Activated gamma-delta T cell (primary cell): ENCODE measurements at places on chromosomes 16 and 17.

GRCh38 chr16:85312642-85313525, 200.6 kb upstream of the CIBAR2 start:
- DNase-seq = no peak

DNA sequence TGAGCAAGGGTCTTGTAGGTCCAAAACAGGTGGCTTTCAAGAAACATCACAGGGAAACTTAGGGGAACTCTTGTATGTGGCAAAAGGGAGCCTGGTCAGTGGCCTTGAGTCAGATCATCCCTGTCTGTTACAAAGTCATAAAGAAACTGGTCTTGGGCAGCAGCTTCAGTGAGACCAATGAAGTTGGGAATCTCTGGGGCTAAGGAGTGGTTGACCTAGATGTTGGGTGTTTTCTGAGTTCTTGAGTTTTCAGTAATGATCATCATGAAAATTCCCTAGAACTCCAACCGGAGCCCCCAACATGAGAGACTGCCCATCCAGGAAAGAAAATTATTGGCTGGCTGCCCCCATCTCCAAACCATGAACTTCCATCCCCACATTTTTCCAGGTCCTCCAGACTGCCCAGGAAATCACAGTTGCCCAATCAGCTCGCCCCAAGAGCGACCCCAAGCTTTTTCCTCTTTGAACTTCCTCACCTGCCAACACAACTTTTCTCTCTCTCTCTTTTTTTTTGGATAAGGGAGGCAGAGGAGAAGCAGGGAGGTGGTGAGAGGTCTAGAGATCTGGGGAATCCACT, 3.9 kb downstream of the CCR7 start:
- no peak for DNase-seq

- DNase-seq = peak; percentile 36
These were observed 477 bp downstream of the CENPV start for GRCh38 chr17:16352667-16353316.

- no peak for DNase-seq
These were observed 114.1 kb downstream of the NOG start for GRCh38 chr17:56707312-56708219.

DNA sequence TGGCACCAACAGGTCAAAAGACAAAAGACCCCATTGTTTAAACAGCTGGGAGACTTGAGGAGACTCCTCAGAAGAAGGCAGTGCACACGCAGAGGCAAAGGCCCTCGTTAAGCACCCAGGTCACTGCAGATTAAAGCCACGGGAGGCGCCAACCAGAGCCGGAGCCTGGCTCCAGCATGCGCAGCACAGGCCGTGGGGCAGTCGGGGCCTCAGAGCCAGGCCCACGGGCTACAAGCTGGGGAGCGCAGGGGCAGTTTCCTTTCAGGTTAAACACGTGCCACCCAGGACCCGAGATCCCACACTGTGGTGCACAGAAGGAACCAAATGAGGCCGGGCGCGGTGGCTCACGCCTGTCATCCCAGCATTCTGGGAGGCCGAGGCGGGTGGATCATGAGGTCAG, 9.2 kb downstream of the PIEZO1 start:
- no peak for DNase-seq

DNA sequence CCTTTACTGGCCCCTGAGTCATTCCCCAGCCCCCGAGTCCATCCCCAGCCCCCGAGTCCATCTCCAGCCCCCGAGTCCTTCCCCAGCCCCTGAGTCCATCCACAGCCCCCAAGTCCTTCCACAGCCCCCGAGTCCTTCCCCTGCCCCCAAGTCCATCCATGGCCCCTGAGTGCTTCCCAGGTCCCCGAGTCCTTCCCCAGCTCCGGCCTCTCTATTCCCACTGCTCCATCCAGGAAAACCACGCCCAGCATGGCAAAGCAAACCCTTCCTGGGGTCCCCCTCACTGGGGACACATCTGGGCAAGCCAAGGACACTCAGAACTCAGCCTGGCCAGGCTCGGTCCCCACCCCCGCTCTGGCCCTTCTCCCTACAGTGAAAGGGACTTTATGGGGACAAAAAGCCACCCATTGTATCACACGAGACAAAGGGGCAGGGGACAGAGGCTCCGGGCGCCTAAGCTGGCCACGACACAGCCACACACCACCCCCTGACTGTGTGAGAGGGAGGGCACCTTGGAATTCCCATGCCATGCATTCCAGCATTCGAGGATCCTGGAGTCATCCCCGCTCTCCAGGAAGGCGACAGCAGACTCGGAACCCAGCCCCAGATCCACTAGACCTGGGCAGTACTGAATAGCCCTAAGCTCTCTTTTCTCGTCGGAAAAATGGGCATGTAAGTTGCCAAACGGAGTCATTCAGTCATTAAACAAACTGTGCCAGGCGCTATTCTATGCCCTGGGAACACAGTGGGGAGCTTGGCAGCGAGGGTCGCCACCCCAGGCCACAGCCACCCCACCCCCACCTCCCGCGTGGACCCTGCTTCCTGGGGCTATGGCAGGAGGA, 14.0 kb downstream of the PLLP start:
- no peak for DNase-seq

DNA sequence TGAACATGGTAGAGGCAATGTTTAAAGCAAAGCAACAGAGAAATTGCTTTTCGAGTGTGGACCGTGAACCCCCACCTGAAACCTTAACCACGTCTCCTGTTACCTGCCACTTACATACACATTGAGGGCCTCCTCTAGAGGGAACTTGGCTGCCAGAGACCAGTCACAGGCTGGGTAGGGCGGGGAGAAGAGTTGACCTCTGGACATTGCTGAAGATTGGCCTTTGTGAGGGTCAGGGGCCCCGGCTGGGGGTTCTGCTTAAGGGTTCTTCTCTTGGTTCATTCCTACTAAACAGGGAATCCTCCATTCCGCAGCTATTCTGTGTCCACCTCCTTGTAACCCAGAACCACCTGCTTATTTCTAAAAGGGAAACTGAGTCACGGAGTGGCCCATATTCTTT, 53.8 kb downstream of the IRX6 start:
- no peak for DNase-seq

DNA sequence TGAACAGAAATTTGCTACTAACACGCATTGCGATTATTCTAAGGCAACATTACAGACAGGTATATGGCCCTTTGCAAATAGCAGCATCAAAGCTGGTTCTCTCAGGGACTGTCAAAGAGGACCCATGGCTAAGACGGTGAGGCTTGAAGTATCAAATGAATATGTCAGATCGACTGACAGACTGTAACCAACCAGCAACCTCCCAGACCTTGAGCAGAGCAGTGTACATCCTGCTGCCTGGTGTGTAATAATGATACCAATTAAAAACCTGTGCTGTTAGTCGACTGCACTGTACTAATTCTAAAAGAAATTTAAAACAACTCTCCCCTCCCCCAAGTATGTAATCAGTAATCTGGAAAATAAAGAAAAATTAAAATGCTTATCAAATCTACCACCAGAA, 35.9 kb upstream of the GHDC start:
- DNase-seq = no peak

DNA sequence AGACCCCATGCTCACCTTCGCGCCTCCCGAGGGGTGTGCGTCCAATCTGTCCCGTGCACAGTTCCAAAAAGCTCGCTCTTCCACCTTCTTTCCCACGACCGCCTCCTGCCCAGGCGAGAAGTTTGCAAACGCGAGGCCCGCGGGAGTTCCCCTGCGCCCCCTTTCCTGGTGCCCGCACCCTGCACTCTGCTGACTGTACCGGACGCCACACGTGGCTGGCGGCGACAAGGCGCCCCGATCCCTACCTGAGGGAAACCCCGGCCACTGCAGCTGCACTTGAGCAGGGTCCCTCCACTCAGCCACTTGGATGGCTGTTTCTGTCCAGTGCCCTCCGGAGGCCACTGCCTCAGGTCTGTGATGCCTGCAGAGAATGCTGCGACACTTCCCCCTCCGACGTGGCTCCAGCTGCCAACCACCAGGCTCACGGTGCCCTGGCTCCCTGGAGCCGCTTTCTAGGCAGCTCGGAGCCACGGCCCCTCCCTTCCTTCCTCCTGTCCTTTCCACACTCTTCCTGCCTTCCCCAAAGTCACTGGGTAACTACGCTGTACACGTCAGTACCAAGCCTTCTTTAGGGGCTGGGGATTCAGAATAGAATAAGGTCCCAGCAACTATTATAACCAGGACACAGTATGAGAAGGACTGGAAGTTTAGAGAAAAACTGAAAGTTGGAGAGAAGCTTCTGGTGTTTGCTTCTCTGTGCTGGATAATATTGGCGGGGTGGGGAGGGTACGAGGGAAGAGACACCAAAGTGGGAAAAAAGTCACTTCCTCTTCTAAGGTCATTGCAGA, at the start of gene MLKL:
Gene MLKL, minus strand, starts transcription at position 425 of the 788 bp plus-strand sequence. CDS start 5,105 bp downstream, outside the sequence.
- DNase-seq = peak; percentile 56

GRCh38 chr17:2892305-2892971, 96.2 kb downstream of the RAP1GAP2 start:
- DNase-seq = no peak

DNA sequence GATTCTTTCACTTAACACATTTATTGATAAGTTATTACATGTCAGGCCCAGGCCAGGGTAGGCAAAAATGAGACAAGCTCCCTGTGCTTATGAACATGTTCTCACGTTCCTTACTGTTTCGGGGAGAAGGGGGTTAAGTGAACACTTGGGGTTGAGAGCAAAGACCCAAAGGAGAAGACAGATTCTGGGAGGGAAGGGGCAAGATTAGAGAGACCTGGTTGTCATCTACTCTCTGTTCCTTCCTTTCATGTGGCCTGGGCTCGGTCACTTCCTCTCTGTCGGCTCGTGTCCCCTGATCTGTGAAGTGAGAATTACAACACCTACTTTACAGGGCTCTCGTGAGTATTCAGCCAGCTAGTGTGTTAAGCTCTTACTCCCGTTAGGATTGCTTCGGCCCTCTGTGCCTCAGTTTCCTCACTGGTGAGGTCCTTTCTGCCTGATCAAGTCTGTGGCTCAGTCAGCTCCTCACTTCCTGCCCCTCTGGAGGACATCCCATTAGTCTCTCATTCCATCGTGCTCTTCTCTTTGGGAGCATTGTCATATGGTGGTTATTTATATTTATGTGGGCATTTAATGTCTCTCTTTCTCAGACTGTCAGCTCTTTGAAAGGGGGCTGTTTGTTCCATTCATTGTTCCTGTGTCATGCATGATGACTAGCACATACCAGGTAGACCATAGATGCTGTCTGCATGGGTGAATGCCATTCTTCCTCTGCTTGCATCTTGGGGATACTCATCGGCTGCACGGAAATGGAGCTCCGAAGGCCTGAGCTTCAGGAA, 38.9 kb downstream of the PLCG2 start:
- no peak for DNase-seq

DNA sequence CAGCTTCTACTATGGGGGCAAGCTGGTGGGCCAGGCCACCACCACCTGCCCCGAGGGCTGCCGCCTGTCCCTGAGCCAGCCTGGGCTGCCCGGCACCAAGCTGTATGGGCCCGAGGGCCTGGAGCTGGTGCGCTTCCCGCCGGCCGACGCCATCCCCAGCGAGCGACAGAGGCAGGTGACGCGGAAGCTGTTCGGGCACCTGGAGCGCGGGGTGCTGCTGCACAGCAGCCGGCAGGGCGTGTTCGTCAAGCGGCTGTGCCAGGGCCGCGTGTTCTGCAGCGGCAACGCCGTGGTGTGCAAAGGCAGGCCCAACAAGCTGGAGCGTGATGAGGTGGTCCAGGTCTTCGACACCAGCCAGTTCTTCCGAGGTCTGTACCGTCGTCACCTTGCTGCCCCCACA, 19.5 kb downstream of the IRF8 start:
- no peak for DNase-seq

GRCh38 chr17:47201166-47201565, 8.0 kb upstream of the MYL4 start:
- DNase-seq = no peak

DNA sequence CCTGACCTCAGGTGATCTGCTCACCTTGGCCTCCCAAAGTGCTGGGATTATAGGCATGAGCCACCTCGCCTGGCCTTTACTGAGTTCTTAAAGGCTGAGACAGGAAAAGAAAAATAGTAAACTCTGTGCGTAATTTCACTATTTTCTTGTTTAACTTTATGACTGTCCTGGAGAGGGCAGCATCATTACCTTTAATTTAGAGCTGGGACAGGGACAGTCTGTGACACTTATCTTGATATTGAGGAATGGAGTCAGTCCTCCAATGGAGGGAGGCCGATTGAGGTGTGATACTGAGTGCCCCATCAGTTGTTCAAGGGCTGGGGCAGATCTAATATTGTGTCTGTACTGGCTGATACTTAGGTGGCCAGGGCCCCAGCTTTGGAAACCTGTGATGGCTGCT, 21.5 kb upstream of the SPN start:
- no peak for DNase-seq

DNA sequence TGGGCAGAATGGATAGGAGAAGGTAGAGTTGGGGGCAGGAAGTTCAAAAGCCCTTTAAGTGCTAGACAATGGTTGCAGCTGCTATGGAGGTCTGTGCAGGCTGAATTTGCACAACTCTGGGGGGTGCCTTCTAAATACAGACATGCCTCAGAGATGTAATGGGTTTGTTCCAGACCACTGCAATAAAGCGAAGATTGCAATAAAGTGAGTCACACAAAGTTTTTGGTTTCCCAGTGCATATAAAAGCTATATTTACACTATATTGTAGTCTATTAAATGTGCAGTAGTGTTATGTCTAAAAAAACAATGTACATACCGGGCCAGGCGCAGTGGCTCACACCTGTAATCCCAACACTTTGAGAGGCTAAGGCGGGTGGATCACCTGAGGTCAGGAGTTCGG, 60.5 kb upstream of the MYOCD start:
- no peak for DNase-seq

- no peak for DNase-seq
These were observed 21.7 kb upstream of the NFAT5 start for GRCh38 chr16:69544088-69544487.

DNA sequence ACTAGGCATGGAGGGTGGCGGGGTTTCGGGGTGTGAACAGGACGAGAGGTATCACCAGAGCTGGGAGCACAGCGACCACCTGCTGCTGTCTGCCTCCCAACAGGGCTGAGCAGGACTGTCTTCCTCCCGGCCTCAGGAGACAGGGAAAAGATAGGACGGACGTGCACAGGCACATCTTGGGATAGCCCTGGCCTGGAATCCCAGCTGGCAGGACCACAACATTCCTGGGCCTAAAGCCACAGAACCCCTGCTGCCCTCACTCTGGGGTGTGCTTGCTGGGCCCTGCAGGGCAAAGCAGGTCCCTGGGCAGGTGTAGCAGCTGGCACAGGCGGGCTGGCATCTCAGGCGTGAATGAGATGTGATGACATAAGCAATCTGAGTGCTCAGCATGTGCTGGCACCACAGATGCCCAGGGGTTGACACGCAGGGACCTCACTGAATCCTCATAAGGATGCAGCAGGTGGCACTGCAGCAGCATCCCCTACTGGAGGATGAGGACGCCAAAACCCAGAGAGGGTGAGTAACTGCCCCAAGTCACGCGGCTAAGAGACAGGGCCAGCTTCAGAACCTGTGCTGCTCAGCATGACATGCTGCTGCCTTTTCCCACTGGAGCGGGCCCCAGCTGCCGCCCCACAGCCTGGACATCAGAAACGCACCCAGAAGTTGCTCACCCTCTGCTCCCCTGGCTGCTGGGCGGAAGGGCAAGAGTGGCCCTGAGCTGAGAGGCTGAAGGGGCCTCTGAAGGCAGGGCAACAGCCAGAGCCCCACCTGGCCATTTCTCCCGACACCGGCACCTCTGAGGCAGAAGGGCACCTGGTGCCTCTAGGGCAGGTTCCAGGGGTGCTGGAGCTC, 7.1 kb downstream of the CORO7 start:
- no peak for DNase-seq
